LHCN-M2 (cell line): ENCODE measurements at places on chromosomes 4 and X. TPM values are rescaled to one million over a fixed set of nuclear protein-coding genes. Genes with fewer than 3 reads are reported as not detected.
A peak's percentile ranks its signal among the peaks of the same experiment; 100 is the strongest.

Gene MAGEC3
- total RNA-seq: 0.23 TPM in 1 of 2 replicates, not detected in the other

DNA sequence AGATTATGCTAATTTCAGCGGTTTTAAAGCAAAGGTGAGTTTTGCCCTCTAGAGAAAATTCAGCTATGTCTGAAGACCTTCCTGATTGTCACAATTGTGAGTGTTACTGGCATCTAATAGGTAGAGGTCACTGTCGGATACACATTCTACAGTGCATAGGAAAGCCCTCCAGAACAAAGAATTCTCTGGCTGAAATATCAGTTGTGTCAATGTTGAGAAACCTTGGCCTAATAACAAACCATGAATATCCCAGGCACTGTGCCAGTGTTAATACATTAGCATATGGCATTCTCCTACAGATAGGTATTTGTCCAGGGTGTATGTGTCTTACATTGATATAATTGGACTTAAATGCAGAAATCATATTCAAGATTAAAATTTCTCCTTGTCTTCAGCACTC lies 294.3 kb downstream of the FSTL5 start:
- no peak for DNase-seq

DNA sequence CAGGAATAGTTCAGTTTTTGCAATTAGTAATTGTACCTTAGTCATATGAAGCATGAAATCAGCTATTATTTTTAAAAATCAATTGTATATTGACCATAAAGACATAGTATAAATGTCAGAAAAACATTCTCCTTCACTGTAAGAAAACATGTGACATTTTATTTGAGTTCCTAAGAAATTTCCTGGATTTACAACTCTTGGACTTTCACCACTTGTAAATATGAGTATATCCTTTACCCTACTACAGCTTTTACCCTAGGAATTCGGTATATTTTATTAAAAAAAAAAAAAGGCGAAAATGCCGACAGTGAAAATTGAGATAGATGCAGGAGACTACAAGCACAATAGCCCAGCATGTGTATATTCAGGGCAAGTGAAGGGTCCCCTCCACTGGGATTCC lies 14.9 kb downstream of the ADH1A start:
- no peak for DNase-seq

- DNase-seq: no peak
Observed at GRCh38 chrX:148416142-148416541, 84.3 kb upstream of the AFF2 start.

DNA sequence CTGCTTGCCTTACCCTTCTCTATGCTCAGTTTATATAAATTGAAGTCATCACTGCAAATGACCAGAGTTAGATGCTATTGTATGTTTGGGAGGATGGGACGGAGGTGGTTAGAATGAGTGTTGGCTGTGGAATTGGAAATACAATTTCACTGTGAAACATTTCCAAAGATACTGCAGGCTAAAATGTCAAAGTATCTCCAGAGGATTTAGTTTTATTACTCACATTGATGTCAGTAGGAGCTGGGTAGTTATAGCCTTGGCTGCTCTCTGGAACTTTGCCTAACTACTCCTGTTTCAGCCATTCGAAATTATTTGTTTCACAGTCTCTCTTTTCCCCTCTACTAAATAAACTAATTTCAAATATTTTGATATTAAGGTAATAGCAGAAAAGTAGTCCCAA lies 92.6 kb upstream of the PPP3CA start:
- DNase-seq: peak; percentile 55

DNA sequence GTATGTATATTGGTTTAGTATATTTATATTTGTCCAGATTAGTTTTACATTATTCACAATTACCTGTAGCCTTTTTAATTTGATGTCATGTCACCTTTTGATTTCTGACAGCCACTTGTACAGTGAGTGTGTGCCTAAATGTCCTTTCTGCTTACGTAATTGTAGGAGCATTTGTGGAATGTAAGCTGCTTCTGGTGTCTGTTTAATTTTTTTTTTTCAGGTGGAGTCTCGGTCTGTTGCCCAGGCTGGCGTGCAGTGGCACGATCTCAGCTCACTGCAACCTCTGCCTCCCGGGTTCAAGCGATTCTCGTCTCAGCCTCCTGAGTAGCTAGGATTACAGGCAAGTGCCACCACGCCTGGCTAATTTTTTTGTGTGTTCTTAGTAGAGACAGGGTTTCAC lies 91.2 kb upstream of the XAGE2 start:
- no peak for DNase-seq

GRCh38 chr4:45199736-45200135 lies 473.4 kb upstream of the GNPDA2 start:
- DNase-seq: no peak

GRCh38 chr4:109764376-109764775 lies 34.5 kb upstream of the PLA2G12A start:
- no peak for DNase-seq
